ENCODE measurements at places on chromosomes 1 and 21.

DNA sequence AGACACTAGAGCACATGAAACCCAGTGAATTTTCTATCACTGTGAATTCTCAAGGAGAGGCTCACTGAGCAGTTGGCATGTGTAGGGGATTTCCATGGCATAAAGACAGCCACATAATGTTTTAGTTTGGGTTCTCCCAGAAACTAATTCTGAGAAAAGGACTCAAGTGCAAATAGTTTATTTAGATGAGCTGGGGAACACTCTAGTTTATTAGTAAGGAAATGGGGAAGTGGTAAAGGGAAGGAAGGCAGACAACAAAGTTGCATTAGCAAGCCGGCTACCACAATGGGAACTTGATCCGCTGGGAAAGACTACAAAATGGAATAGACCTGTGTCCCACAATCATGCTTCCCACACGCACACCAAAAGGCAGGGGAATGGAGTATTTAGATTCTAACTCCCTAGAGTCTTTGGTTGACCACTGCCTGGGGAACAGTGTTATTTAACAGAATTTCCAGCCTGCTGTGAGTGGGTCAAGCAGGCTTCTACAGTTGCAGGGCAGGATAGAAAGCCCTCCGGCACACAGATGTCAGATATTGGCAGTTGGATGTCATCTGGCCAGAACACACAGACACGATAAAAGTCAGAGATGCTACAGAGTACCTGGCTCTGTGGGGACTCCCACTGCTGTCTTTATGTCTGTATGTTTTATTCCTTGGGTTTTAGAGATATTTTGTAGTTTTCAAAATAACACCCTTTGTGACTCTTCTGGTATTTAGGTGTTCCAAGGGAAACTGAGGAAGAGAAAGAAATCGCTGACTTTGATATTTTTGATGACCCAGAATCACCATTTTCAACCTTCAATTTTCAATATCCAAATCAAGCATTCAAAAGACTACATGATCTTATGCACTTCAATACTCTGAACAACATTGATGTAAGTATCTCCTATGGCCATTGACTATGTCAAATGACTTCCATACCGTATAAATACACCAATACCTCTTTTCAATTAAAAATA is 150.1 kb downstream of the PLA2G4A start:
- DNase-seq, result no peak

- no peak for DNase-seq
These were observed 27.2 kb upstream of the TSPEAR start for GRCh38 chr21:44738621-44739020.

DNA sequence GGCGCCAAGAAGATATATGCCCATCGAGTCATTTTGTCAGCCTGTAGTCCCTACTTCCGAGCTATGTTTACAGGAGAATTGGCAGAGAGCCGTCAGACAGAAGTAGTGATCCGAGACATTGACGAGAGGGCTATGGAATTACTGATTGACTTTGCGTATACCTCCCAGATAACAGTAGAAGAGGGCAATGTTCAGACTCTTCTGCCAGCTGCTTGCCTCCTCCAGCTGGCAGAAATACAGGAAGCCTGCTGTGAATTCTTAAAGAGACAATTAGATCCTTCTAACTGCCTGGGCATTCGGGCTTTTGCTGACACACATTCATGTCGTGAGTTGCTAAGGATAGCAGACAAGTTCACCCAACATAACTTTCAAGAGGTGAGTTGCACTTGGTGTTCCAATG is 19.1 kb downstream of the KLHL20 start:
- DNase-seq, result no peak

DNA sequence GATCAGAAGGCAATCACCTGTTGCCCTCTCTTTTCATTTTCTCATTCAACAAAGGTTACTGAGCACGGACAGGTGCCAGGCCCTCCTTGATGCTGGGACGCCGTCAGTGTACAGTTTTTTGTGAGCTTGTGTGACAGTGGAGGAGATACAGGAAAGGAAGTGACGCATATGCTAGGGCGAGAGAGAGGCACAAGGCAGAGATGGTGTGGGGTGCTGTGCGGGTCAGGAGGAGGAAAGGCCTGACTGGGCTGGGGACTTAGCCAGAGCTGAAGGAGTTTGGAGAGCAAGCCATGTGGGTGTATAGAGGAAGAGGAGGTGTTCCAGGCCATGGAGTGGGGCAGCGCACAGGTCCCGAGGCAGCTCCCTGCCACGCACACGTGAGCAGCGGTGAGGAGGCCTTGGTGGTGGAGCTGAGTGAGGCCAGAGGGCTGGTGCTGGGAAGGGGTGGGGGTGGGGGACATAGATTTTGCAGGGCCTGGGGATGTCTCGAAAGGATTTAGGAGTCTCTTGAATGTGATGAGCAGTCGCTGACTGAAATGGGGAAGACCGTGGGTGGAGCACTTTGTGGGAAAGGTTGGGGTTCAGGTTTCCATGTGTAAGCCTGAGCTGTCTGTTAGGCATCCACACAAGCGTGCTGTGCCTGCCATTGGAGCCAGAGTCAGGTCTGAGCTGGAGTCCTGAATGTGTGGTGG is 46.0 kb downstream of the TRAPPC10 start:
- DNase-seq, result no peak

DNA sequence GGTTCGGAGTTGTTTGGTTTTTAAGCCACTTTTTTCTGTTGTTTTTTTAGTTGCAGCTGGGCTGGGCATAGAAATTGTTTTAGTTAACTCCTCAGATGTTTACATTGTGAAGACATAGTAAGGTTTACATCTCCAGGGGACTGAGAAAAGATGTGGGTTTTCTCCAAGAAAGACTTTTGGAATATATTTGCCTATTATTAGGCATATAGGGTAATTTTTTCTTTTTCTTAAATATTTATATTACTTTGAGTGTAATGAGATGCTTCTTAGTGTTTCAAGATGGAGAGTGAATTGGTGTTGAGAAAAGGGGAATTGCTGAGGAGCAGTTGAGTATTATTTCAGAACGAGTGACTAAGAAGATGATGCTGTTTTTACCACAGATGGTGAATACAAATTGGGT is 26.6 kb upstream of the PIGK start:
- no peak for DNase-seq

DNA sequence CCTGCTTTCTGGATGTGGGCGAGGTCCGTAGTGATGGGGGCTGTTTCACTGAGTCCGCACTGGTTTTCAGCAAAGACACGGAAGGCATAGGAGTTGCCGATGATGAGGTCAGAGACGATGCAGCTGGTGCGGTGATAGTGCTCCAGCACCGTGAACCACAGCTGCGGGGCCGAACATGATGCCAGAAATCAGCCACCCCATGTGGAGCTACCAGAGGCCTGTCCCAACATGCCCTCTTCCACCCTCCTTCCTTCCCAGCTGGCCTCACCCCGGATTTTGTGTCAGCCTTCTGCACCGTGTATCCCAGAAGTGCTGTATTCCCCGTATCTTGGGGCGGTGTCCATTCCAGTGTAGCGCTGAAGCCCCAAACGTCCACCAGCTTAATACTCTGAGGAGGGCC is 10.0 kb downstream of the MYBPHL start:
- peak; percentile 45 for DNase-seq

DNA sequence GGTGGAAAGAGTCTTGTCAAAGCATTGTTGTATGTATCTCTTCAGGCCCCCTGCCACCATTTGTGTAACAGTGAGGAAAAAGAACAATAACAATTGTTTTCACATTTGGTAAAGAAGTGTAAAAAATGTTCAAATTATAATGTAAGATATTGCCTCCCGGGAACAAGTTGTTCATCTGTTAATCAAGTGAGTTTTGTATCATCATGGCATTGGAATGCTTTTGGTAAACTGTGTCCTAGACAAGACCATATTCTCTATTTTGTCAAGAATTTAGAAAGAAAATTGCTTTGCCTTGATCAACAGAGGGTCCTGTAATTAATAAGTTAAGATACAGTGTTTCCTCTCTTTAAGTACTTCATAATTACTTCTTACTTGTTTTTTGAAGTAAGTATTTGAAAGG is 692.0 kb upstream of the NR5A2 start:
- DNase-seq, result no peak

DNA sequence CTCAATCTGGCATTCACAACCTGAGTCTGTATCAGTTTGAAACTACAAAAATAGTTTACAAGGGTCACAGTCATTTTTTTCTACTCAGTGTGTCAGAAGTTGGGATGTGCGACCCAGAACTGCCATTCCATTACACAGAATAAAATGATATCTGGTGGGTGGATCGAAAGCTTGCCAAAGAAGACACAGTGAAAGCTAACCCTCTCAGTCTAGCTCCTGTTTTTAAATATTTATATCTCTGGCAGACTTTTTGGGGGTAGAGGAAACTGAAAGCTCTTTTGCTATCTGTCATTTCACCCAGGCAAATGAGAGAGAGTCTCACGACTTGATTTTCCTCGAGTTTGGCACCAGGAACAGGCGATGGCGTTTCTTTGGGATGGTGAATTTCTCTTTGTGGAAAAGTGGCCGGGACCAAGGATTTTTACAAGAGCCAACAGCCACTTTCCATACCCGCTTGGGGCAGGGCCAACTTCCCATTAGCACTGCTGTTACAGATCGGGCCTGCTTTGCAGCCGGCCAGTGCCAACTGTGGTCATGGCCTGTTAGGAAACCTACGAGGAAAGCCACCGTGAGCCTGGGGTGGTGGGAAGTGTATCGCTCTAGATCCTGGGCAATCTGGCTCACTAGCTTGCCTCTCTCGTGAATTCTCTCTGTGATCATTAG is 185.5 kb upstream of the NFIA start:
- no peak for DNase-seq

GRCh38 chr1:98017184-98017583 is 96.3 kb upstream of the DPYD start:
- no peak for DNase-seq

GRCh38 chr21:46425041-46425440 is 33.6 kb upstream of the DIP2A start:
- no peak for DNase-seq

DNA sequence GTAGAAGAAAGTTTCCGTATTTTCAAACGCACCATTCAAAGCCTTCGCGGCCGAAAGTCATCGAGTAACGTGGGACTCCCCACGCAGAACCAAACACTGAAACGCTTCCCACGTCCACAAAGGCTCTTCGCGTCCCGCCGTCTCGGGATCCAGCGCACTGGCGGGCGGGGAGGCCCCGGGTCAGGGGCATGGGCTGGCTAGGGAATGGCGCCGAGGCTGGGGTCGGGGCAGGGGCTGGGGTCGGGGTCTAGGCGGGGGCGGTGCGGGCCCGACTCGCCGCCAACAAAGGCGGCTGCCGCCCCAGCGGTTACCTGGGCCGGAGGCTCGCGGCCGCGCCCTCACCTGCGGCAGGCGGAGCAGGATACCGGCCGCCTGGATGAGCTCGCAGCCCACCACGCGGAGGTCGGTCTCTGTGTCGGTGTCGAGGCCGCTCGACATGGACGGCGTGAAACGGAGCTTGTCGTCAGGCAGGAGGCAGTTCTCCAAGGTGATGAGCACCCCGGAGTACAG is 403 bp downstream of the CCNL2 start:
- DNase-seq, result no peak
